PC-3 (cell line): ENCODE measurements at places on chromosomes 12 and 14. TPM values are rescaled to one million over a fixed set of nuclear protein-coding genes. Genes with fewer than 3 reads are reported as not detected.

GRCh38 chr14:59570122-59570521, 6.5 kb downstream of the CCDC175 start:
- H3K4me3 ChIP-seq, result no peak overlapping the region
- H3K27me3 ChIP-seq, result peaks cover 45% of the 10 kb centered on the region

Gene OR6C76
- total RNA-seq, result not detected in 2 replicates

Gene LTBP2
- total RNA-seq, result 17.4 and 18.1 TPM in 2 replicates

DNA sequence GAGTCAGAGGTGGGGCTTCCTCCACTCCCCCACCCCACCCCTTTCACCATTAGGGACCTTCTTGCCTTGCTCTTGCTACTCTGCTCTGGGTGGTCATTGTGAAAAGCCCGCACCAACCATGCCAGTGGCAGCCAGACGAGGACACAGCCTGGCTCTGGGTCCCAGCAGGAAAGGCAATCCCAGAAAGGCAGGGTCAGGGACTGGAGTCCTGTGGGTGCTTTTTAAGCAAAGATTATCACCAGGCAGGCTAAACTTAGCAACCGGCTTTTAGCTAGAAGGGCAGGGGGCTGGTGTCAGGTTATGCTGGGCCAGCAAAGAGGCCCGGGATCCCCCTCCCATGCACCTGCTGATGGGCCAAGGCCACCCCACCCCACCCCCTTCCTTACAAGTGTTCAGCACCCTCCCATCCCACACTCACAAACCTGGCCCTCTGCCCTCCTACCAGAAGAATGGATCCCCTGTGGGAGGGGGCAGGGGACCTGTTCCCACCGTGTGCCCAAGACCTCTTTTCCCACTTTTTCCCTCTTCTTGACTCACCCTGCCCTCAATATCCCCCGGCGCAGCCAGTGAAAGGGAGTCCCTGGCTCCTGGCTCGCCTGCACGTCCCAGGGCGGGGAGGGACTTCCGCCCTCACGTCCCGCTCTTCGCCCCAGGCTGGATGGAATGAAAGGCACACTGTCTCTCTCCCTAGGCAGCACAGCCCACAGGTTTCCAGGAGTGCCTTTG, 1.2 kb upstream of the GAPDH start:
- H3K27me3 ChIP-seq, result no peaks in the 10 kb centered on the region
- peaks cover 38% of the 10 kb centered on the region for H3K4me1 ChIP-seq
- peak overlapping the region; percentile 99 for H3K27ac ChIP-seq
- H3K36me3 ChIP-seq, result peaks cover 47% of the 10 kb centered on the region

- no peaks in the 10 kb centered on the region for H3K36me3 ChIP-seq
- no peaks in the 10 kb centered on the region for H3K27me3 ChIP-seq
- no peak overlapping the region for H3K4me3 ChIP-seq
- no peak for DNase-seq
Observed at GRCh38 chr14:69693801-69694729, 72.9 kb upstream of the SRSF5 start.

- H3K4me3 ChIP-seq, result no peak overlapping the region
- H3K4me1 ChIP-seq, result no peaks in the 10 kb centered on the region
- H3K27ac ChIP-seq, result no peak overlapping the region
- DNase-seq, result no peak
- no peaks in the 10 kb centered on the region for H3K36me3 ChIP-seq
Observed at GRCh38 chr12:114611145-114612018, 72.6 kb downstream of the TBX3 start.

Gene CLEC4D
- not detected in 2 replicates for total RNA-seq

GRCh38 chr14:92800525-92800924, 6.4 kb downstream of the GOLGA5 start:
- 0 out of 2 replicates have a peak, but pooled peaks cover 4% of the 10 kb centered on the region for H3K4me1 ChIP-seq
- no peaks in the 10 kb centered on the region for H3K27me3 ChIP-seq
- no peak for DNase-seq
- H3K4me3 ChIP-seq, result no peak overlapping the region

Gene CLEC2A
- not detected in 2 replicates for total RNA-seq

GRCh38 chr14:76946753-76947077, 81.8 kb downstream of the IRF2BPL start:
- no peaks in the 10 kb centered on the region for H3K36me3 ChIP-seq
- DNase-seq, result no peak
- H3K27ac ChIP-seq, result peak overlapping the region; percentile 95
- H3K4me1 ChIP-seq, result peaks cover 46% of the 10 kb centered on the region
- no peak overlapping the region for H3K4me3 ChIP-seq

DNA sequence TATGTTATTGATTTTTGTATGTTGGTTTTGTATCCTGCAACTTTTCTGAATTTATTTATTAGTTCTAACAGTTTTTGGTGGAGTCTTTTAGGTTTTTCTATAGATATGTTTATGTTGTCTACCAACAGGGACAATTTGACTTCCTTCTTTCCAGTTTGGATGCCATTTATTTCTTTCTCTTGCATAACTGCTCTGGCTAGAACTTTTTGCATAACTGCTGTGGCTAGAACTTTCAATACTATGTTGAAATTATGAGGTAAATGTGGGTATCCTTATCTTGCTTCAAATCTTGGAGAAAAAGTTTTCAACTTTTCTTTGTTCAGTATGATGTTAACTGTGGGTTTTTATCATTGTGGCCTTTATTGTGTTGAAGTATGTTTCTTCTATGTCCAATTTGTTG, 39.9 kb upstream of the PLBD1 start:
- H3K27me3 ChIP-seq, result no peaks in the 10 kb centered on the region
- H3K27ac ChIP-seq, result no peak overlapping the region
- no peak for DNase-seq
- no peaks in the 10 kb centered on the region for H3K4me1 ChIP-seq
- no peaks in the 10 kb centered on the region for H3K36me3 ChIP-seq
- no peak overlapping the region for H3K4me3 ChIP-seq

GRCh38 chr12:49549735-49550692, 11.2 kb downstream of the KCNH3 start:
- no peak overlapping the region for H3K4me3 ChIP-seq
- H3K27me3 ChIP-seq, result no peaks in the 10 kb centered on the region
- H3K4me1 ChIP-seq, result no peaks in the 10 kb centered on the region
- DNase-seq, result no peak
- H3K36me3 ChIP-seq, result no peaks in the 10 kb centered on the region
- H3K27ac ChIP-seq, result no peak overlapping the region

DNA sequence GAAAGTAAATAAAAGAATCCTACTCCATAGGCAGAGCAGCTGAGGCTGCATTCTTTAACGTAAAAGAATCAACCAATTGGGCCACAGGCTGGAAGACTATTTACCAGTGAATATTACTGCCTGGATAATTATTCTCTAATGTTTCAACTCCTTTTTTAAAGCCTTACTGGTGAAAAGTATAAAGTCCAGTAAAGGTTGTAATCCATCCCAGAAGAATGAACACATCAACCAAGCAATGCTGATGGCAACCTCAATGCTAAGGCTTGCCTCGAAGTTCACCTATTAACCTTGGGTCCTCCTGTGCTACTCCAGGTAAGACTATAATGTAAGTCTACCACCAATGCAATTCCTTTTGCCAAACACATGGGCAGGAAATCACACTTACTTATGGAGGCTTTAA, 77.3 kb downstream of the ATXN2 start:
- peaks cover 58% of the 10 kb centered on the region for H3K36me3 ChIP-seq
- H3K4me3 ChIP-seq, result no peak overlapping the region
- H3K27me3 ChIP-seq, result no peaks in the 10 kb centered on the region
- no peak overlapping the region for H3K27ac ChIP-seq
- DNase-seq, result no peak
- no peaks in the 10 kb centered on the region for H3K4me1 ChIP-seq

GRCh38 chr14:68468437-68469207, 324.2 kb downstream of the ZFP36L1 start:
- peak; percentile 88 for DNase-seq
- H3K4me1 ChIP-seq, result peaks cover 59% of the 10 kb centered on the region
- H3K27ac ChIP-seq, result peak overlapping the region; percentile 48
- no peaks in the 10 kb centered on the region for H3K36me3 ChIP-seq
- no peaks in the 10 kb centered on the region for H3K27me3 ChIP-seq
- no peak overlapping the region for H3K4me3 ChIP-seq

Gene CCDC184
- total RNA-seq, result not detected in 2 replicates

Gene DNAI7
- not detected in 2 replicates for total RNA-seq

- no peak for DNase-seq
- no peaks in the 10 kb centered on the region for H3K27me3 ChIP-seq
- no peaks in the 10 kb centered on the region for H3K4me1 ChIP-seq
Observed at GRCh38 chr12:1805441-1806081, 14.8 kb upstream of the LRTM2 start.

Gene PAN2
- 15.3 and 27.1 TPM in 2 replicates for total RNA-seq

DNA sequence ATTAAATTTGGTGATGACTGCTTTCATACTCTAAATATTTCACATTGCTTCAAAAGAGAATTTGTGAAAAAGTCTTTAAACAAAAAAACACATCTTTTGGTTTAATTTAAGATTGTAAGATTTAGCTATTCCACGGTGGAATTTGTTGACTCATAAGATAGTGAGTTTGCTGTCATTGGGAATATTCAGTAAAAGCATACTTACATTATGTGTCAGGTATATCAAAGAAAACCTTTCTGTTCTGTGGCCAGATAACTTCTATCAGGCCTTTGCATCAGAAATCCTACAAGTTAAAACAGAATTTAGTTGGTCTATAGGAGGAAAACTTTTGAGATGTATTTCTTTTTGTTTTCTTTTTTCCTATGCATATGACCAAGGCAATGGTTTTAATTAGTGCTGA, 148.8 kb upstream of the E2F7 start:
- no peak overlapping the region for H3K27ac ChIP-seq
- H3K4me3 ChIP-seq, result no peak overlapping the region
- no peaks in the 10 kb centered on the region; the same call in 1 of the 2 replicates for H3K27me3 ChIP-seq
- DNase-seq, result no peak
- H3K4me1 ChIP-seq, result no peaks in the 10 kb centered on the region

- H3K4me1 ChIP-seq, result peaks cover 30% of the 10 kb centered on the region
- DNase-seq, result peak; percentile 100
- H3K27ac ChIP-seq, result peak within 1 kb of the TSS; percentile 54
- H3K4me3 ChIP-seq, result peak within 1 kb of the TSS; percentile 81
- H3K36me3 ChIP-seq, result peaks cover 34% of the 10 kb centered on the region
Observed at GRCh38 chr12:122752464-122753318, at the start of gene DENR. Gene DENR, plus strand, starts transcription at chr12:122752824. Its CDS starts 878 bp downstream, at chr12:122753702.

GRCh38 chr14:92595267-92595666, 81.7 kb downstream of the RIN3 start:
- H3K27me3 ChIP-seq, result no peaks in the 10 kb centered on the region
- peaks cover 11% of the 10 kb centered on the region for H3K4me1 ChIP-seq
- no peaks in the 10 kb centered on the region for H3K36me3 ChIP-seq
- no peak for DNase-seq
- no peak overlapping the region for H3K27ac ChIP-seq
- H3K4me3 ChIP-seq, result no peak overlapping the region

GRCh38 chr12:5273709-5274108, 158.2 kb upstream of the NTF3 start:
- DNase-seq, result no peak
- no peaks in the 10 kb centered on the region for H3K36me3 ChIP-seq
- H3K27me3 ChIP-seq, result no peaks in the 10 kb centered on the region
- H3K4me3 ChIP-seq, result no peak overlapping the region
- H3K4me1 ChIP-seq, result no peaks in the 10 kb centered on the region
- H3K27ac ChIP-seq, result no peak overlapping the region

DNA sequence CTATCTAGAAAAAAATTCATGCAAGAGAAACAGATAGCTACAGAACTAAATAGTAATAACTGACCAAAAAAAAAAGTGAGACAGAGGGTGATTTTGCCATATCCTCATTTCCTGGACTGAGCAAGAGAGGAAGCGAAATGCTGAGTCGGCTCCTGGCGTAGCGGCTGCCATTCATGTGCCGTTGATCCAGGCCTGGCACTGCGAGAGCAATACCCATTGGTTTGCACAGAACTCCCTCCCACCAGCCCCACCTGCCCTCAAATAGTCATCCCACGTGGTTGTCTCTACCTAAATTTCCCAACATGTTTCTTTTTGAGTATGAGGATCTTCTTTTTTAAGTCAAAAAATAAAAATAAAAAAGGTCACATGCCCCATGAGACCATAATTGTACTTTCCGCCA, 9.4 kb upstream of the WNT5B start:
- H3K36me3 ChIP-seq, result no peaks in the 10 kb centered on the region
- H3K27ac ChIP-seq, result no peak overlapping the region
- no peak overlapping the region for H3K4me3 ChIP-seq

- peak overlapping the region; percentile 14; the same call in 1 of the 2 replicates for H3K4me3 ChIP-seq
- H3K36me3 ChIP-seq, result no peaks in the 10 kb centered on the region
- no peaks in the 10 kb centered on the region for H3K27me3 ChIP-seq
- DNase-seq, result peak; percentile 85
Observed at GRCh38 chr12:96501133-96501761, 11.9 kb downstream of the CFAP54 start.

DNA sequence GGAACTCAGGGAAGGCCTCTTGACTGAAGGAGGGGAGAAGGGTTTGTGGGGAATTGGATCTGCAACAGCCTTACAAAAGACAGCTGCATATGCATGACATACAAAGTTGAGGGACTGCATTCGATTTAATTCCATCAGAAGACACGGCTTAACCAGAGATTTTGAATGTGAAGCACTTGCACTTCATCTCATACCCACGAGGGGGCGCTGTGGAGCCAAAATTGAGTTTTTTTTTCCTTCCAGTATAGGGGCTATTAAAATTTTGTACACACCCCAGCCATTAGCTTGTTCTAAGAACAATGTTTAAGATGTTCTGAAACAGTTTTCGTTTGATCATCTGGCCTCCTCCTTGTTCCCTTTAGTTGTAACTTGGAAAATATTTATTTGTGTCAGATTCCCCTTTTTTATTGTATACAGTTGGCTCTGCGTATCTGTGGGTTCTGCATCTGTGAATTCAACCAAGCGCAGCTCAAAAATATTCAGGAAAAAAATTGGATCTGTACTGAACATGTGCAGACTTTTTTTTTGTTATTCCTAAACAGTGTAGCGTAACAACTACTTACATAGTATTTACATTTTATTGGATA, 1.6 kb downstream of the SUDS3 start:
- H3K4me3 ChIP-seq, result peak overlapping the region; percentile 84
- peak; percentile 86 for DNase-seq
- H3K36me3 ChIP-seq, result peaks cover 24% of the 10 kb centered on the region
- no peak overlapping the region for H3K27ac ChIP-seq

DNA sequence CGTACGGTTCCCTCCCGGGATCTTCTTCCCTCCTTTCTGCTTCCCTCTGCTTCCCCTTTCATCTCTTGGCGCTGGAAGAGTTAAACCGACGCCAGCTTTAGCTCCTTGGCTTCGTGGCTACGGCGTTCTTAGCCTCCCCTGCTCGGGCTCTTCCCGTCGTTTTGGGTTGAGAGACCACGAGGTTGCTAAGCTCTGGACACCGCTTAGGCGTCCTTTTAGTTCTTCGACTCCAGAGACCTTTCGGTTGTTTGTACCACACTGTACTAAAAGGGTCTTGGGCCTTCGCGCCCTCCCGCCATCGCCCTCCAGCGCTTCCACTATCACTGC, 545 bp downstream of the CPSF2 start:
- peak; percentile 7 for DNase-seq
- H3K36me3 ChIP-seq, result peaks cover 13% of the 10 kb centered on the region; the same call in 1 of the 2 replicates
- peak overlapping the region; percentile 99 for H3K4me3 ChIP-seq
- no peaks in the 10 kb centered on the region for H3K27me3 ChIP-seq
- peaks cover 14% of the 10 kb centered on the region; the same call in 1 of the 2 replicates for H3K4me1 ChIP-seq

DNA sequence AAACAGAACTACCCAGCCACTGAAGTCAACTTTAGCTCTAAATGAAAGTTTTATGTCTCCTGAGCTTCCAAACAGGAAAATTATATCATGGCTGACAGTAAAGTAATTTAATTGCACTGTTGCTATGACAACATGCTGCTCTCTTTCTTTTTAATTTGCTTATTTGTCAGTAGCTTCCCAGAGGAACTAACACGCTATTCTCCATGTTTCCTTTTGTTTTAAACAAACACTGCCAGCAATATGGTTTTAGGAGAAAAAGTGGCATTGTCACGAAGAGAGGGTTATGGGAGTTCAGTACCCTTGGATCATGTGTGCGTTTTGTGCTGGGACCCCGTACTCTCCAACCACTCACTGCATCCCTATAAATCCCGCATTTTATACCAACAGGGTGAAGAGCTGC, 1.9 kb downstream of the FOXN3 start:
- no peaks in the 10 kb centered on the region for H3K36me3 ChIP-seq
- peak overlapping the region; percentile 95 for H3K4me3 ChIP-seq
- H3K27me3 ChIP-seq, result no peaks in the 10 kb centered on the region
- peaks cover 20% of the 10 kb centered on the region for H3K4me1 ChIP-seq
- DNase-seq, result no peak
